ENCODE measurements at places on chromosomes 4 and X.

GRCh38 chr4:114226968-114227760, 247.7 kb upstream of the ARSJ start:
- DNase-seq, result no peak

DNA sequence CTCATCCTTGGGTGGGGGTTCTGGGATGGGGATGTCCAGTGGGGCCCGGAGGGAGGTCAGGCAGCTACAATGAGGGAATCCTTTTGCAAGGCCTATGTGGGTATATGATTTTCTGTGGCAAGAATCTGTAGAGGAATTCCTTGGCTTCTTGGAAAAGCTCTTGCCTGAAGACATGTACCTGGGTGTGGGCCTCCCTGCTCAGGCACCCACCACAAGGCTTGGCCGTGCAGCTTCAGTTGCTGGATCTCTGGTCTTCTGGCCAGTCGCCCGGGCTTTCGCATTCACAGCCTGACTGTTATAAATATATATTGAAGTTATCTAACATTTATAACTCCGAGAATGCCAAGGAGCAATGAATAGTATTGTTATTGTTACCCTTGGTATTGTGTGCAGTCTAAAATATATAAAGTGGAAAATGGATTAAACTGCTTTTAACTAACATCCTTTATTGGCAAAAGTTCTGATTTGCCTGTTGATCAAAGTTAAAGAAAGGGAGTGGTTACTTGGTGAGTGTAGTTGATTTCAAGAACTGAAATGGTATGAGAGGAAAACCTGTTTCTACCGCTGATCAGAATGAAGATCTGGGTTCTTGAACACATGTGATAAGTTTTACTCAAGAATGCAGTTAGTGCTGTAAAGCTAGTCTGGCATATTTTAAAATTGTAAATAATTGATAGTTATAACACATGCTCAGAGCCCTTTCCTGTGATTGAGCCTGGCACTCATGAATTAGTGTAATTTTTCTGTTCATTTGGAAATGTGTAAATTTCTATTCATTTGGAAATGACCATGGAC, 36.0 kb downstream of the PTTG2 start:
- no peak for DNase-seq

- DNase-seq, result no peak
Measured at GRCh38 chr4:156766846-156767245, 204.8 kb downstream of the PDGFC start.

DNA sequence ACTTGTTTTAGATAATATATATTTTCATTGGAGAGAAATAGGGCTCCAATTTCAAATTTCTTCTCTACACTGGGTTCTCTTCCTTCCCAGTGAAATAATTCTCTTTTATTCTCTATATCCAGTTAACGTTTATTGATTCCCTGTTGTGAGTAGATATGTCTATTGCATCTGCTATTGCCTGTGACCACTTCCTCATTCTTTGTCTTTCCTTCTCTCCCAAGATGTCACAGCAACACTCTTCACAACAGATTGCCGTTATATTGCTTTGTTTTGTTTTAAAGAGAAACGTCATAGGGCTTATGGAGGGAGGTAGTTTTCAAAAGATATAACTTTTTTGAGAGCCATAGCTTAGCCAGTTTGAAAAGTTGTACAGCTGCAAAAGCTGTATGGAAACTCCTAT, 343.8 kb downstream of the ARHGAP24 start:
- DNase-seq, result no peak

- DNase-seq, result no peak
Measured at GRCh38 chr4:1788254-1788973, 4.7 kb upstream of the FGFR3 start.

DNA sequence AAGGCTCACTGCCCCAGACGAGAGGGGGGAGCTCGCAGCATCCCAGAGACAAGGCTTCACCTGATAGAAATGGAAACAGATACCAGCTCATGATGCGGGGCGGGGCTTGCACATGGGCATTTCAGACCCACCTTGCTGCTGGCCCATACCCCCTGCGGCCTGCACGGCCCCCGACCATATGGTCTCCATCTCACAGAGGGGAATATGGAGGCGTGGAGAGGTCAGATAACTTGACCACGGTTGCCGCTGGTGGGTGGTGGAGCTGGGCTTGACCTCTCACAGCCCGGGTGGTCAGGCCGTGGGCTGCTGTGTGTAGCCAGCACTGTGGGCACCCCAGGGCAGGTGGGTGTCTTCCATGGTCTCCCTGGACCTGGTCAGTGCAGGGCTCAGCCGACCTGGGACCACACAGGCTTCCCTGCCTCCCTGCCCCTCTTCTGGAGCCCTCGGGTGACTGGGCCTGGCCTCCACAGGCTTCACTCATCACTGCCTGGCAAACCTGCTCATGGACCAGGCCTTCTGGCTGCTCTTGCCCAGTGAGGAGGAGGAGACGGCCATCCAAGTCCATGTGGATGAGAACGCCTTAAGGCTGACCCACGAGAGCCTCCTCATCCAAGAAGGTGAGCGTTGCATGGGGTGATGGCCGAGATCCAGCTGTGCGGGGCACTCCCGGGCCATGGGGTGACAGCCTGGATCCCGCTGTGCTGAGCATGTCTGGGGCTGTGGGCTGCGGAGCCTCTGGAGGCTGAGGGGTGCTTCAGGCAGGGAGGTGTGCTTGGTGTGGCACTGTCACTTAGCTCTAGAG, 16.8 kb downstream of the SH3TC1 start:
- no peak for DNase-seq

GRCh38 chr4:31187979-31188378, 467.8 kb downstream of the PCDH7 start:
- DNase-seq, result no peak

GRCh38 chr4:54585321-54586000, 72.3 kb upstream of the KIT start:
- DNase-seq, result no peak

DNA sequence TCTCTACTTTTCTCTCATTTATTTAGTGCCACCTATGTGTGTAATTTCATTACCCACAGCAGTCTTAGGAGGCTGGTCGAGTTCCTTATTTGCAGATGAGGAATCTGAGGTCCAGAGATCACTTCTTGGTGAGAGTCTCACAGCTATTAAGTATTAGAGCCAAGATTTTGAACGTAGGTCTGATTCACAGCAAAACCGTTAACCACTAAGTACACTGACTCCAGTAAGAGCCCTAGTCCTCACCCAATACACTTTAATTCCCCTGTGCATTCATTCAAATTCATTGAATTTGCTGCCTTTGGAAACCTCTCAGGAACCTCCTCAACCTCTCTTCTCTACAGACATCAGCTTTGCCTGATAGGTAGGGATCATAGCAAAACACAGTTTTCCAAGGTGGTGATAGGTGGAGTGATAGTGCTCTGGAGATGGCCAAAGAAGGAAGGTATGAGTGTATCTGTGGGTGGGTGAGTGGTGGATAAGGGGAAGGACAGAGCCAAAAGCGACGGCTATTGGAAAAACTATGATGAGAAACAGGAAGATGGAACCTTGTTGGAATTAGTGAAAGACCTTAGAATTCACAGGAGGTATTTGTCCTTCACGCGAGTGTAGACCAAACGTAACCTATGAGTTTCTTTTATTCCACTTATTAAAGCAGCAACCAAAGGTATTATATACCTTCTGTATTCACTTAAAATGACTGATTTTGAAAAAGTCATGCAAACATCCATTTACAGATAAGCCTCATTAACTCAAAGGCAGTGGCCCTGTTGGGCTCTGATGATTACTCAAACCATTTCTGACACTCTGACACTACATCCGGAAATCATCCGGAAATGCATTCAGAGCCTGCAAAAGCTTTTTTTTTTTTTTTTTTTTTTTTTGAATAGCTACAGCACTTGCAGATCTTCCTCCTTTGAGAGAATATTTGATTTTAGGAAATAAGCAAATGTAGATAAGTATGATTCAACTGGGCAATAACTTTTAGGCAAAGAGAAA, 6.3 kb downstream of the FMR1 start:
- no peak for DNase-seq

- no peak for DNase-seq
Measured at GRCh38 chr4:40185830-40186664, 10.8 kb upstream of the RHOH start.

- no peak for DNase-seq
Measured at GRCh38 chrX:74527350-74527749, 87.1 kb downstream of the RLIM start.

DNA sequence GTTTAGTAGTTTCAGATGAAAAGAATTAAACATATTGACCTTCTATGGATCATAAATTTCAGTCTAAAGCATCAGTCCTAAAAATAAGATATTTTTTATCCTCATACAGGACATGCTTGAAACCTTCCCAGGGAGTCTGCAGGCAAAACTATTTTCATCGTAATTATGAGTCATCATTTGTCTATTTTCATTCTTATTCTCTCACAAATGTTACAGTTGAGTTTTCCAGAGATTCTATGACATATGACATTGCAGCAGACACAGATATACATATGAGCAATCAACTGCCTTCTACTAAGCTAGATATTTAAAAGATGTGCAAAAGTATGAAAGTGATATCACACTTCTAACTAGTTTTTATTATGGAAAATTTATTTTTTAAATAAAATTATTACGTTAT, 398.0 kb downstream of the MAGEB5 start:
- DNase-seq, result no peak

GRCh38 chr4:1856943-1857699, 1.2 kb upstream of the LETM1 start:
- no peak for DNase-seq

DNA sequence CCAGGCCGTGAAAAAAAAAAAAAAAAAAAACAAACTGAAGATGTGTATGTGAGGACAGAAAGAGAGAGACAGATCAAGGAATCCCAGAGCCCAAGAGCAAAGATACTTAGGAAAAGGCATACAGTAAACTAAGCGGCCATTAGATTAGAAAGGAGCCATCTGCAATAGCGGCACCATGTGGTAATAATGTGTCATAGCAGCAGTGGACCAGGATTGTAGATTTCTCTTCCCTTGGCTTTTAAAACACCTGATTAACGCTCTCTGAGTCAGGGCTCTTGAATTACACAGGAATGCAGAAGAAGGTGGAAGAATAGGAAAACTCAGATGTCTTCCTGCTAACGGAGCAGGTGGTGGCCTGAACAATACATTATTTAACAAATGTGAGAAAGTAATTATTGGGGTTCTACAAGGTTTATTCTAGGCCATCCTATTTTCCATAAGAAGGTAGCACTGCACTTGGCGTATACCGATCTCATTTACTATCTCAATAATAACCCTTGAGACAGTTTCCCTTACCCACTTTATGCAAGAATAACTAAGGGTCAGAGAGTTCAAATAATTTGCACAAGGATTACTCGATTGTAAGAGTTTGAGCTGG, 182.7 kb downstream of the KCNIP4 start:
- DNase-seq, result peak; percentile 13

- DNase-seq, result no peak
Measured at GRCh38 chrX:28133763-28134162, 152.5 kb upstream of the DCAF8L1 start.

- no peak for DNase-seq
Measured at GRCh38 chr4:159193046-159193620, 90.3 kb downstream of the RAPGEF2 start.

DNA sequence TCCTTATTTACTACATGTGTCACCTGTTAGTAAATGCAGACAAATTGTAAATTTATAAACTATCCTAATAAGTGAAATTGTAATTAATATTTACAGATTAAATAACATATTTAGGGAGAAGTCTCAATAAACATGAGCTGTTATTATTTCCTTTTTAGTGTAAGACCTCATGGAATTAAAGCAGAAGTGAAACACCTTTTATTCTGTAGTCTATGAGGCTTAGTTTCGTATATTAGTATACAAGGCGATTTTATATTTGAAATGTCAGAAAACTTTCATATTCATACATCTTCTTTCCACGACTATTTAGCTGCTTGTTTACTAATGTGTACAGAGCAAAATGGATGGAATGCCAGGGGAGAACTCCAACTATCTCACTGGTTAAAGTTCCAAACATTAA, 414.4 kb downstream of the ARHGAP24 start:
- DNase-seq, result no peak

DNA sequence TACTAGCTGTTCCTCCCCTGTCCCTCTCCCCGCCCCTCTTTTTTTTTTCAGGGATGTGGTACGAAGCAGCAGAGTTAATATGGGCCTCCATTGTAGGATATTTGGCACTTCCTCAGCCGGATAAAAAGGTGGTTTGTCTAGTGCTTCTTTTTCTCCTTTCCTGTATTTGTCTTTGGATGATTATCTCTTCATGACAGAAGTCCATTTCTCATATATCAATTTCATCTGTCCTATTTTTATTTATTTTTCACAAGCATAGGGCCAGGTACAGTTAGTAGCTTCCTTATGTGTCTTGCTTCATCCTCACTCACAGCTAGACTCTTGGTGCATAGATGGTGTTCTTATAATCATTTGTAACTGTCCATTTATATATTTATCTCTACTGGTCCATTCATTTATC, 89.6 kb downstream of the NEUROG2 start:
- no peak for DNase-seq

DNA sequence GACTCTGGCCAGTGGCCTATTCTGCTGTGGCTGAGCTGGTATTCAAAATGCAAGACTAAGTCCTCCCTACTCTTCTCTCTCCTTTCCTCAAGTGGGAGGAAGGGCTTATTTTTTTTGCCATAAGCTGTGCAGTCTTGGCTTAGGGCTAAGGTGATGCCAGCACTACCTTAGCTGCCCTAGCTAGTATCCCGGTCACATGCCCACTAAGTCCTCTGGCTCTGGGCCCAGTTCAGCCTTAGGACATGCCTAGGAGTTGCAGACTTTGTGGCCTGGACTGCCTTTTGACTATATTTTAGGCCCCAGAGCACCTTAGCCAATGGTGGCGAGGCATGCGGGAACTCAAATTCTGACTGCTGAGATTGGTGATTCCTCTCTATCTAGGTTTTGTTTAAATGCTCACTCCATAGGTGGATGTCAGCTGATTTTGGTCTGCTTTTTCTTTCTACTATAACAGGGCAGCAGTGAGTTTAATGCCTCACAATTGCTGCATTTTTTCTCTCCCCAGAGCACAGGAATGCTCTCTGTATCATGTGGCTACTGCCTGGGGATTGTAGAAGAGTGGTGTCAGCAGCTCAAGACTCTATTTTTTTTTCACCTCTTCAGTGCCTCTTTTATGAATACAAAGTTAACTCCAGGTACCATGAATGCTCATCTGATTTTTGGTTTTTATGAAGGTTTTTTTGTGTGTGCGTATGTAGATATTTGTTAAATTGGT, 472.9 kb upstream of the GRID2 start:
- no peak for DNase-seq

- DNase-seq, result no peak
Measured at GRCh38 chr4:61828960-61829359, 628.8 kb downstream of the ADGRL3 start.
